ENCODE measurements at places on chromosomes 1 and 21. TPM values are rescaled to one million over a fixed set of nuclear protein-coding genes. Genes with fewer than 3 reads are reported as not detected.

DNA sequence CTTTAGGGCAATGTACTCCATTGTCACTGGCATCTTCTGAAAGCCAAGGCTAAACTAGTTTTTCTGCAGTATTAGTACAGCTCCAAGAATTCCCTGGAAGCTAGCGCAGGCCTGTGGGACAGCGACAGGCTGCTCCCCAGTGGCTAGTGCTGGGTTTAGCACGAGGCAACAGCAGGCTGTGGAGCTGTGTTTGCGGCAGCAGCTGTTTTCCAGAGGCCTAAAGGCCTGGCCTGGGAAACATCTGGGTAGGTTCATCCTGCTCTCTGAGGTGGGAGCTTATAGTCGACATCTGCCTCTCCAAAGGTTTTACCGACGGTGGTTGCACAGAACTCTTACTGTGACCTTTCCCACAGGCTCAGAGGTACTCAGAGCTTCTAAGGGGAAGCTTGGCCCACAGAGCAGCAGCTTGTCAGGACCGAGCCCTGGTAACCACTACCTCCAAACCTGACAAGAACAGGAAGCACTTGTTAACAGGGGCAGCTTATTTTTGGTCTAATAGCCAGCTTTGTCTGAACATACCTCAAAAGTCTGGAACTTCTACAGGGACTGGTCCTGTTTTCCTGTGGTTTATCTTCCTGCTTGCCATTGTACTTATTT, 17.2 kb downstream of the CC2D1B start:
- no peak for DNase-seq

DNA sequence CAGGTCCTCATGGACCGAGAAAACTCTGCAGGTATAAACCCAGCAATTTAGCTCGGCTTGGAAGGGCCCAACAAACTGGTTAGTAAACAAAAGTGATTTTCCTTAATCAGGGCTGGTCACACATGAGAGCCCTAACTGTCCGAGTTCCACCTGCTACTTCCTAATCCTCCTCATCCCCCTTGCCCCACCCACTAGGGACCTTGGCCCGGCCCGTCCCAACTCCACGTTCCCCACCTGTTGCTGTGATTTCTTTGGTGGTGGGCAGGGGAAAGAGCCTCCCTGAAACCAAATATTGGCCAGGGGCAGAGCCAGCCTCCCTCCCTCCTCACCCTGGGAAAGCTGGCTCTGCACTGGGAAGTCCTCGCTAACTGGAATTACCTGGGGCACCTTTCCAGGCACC, 304.2 kb upstream of the PROX1 start:
- DNase-seq, result no peak

- DNase-seq, result no peak
Measured at GRCh38 chr1:59179673-59180072, 117.2 kb upstream of the FGGY start.

- no peak for DNase-seq
Measured at GRCh38 chr21:28821276-28822122, 171.2 kb downstream of the LTN1 start.

- no peak for DNase-seq
Measured at GRCh38 chr1:193183019-193183627, 3.3 kb downstream of the B3GALT2 start.

ILDR2 gene
- total RNA-seq, result 1.1 TPM

CC2D1B gene
- 33.2 TPM for total RNA-seq

DNA sequence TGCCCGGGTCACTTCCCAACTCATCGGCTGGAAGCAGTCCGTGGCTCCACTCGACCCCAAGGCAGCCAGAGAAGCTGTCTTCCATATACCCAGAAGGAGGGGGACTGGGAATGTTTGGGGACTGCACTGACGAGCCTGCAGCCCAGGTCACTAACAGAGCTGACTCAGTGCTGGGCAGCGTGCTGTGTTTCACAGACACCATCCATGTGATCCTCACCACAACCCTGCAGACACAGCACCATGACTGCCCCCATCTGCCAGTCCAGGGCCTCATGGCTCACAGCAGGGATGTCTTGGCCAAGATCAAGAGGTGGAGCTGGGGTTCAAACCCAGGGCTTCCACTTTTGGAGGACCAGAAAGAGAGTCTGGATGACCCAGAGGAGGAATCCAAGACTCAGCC, 67.9 kb downstream of the KLHDC7A start:
- DNase-seq, result no peak

ADAMTSL4 gene
- 18.0 TPM for total RNA-seq

DNA sequence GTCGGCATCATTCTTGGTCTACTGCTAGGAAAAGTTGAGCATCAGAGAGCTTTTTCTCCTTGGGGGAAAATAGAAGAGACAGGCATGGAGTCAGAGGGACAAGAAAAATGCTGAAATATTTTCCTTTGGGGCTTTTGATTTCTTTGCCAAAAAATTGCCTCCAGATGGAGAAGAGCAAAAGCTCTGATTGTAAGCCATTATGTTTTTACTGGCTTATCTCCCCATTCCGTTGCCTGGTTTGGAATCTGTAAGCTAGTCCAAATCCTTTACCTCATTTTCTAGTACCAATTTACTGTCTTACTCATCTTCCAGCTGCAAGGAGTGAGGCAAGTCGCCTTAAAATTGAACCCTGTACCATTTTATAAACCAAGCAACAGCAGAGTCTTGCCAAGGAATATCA, 23.3 kb upstream of the NBL1 start:
- no peak for DNase-seq

DNA sequence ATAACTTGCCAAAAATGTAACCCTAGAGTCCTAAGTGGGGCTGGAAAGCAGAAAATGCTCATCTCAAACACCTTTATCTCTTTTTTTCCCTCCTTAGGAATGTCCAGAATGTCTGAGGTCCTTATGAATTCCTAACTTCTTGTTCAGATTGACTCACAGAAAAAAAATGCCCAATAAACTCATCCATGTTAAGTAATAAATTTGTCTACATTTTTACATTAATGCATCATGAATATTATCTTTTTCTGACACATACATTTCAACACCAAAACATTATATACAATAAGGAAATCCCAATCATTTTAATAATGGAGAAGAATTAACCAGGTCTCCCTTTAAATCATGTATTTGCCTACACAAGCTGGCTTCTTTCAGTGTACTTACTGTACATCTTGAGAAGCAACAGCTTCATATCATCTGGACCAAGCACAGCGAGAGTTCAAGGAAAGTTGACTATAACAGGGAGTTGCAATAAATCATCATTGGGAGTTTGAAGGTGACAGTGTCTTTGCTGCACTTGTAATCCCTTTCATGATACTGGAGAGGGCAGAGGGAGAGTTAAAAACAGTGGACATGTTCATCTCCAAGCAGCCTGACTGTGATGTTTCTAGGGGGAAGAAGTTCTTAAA, 565.2 kb downstream of the LTN1 start:
- no peak for DNase-seq

GRCh38 chr1:9843576-9843945, 19.8 kb upstream of the CLSTN1 start:
- DNase-seq, result no peak
